ENCODE measurements at places on chromosomes 3 and 15.

DNA sequence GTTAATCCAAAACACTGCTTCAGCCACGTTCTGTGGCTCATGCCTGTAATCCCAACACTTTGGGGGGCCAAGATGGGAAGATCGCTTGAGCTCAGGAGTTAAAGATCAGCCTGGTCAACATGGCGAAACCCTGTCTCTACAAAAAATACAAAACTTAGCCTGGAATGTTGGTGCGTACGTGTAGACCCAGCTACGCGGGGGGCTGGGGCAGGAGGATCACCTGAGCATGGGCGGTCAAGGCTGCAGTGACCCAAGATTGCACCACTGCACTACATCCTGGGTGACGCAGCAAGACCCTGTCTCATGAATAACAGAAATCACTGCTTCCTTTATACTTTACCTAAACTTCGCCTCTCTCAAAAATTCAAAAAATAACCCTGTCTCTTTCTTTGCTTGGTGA, 1325.0 kb upstream of the CADM2 start:
- DNase-seq: no peak

DNA sequence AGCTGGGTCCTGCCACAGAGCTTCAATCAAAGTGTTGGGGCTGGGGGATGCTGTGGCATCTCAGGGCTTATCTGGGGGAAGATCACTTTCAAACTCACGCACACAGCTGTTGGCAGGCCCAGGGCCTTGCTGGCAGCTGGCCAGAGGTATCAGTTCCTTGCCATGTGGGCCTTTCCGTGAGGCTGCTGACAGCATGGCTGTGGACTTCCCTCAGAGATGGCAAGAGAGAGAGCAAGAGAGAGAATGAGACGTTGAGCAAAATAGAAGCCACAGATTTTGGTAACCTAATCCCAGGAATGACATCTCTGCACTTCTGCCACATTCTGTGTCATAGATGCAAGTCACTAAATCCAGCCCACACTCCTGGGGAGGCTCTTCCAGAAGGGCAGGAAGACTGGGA, 91.0 kb downstream of the TPRG1 start:
- DNase-seq: no peak

GRCh38 chr3:179279837-179280236, 28.9 kb upstream of the KCNMB3 start:
- DNase-seq: no peak

DNA sequence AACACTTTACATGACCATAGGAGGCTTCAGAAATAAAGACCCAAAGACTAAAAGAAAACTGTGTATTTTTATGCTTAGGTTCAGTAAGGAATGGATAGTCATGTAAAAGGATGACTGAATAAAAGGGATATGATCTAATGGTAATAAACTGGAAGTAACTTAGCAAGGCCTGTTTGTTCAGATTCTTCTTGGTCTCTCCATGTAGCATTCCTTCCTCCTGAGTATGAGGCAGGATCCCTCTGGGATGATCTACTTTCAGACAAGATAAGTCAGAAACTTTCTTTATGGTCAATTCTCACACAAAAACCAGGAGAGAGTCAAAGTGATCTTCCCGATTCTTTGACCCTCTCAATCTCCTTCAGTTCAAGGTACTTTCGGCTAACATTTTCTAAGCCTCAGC, 340.8 kb upstream of the DCBLD2 start:
- peak; percentile 71 for DNase-seq

DNA sequence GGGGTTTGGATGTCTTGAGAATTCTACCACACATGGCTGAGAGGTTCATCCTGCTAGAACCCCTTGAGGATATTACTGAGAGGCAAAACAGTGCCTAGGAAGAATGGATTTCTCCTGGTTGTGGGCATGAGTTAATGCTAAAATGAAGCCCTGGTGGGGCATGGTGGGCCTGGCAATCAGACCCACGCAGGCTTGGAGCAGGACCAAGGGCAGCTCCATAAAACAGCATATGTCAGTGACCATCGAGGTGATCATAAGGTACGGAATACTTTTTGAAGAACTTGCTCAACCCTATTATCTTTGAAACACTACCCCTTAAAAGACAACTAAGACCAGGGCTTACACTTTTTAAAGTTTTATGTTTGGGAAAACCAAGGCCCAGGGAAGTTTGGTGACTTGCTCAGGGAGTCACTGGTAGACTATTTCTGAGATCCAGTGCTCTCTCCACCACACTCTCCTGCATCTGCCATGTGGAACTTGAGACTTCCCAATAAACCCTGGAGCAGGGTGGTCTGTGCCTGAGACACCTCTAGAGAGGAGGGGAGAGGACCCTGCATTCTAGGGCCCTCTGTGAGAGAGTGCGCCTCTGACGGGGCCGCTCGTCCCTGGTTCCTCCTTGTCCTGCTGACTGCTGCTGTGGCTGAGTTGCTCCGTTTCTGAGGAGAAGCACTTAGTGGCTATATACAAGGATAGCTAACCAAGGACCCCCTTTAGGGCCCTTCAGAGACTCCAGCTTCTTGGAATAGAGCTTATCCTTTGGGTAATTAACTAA, 28.0 kb upstream of the TIMP4 start:
- DNase-seq: no peak

DNA sequence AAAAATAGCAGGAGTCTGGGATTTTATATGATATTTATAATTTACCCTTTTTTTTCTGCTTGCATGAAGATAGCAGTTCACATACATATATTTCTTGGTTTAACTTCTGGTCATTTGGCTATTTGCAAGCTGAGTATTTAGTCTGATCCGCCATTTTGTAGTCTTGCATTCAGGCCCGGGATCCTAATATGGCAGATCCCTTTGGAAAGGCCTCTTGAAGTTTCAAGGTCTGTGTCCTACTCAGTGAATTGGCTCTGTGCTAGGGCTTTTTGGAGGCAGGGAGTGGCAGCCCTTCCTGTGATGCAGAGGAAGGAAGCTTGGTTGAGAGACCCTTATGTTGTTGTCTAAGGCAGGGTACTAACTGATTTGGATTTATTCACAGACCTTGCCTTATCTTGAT, 2.9 kb downstream of the SNRPN start:
- DNase-seq: no peak
